ENCODE measurements at places on chromosomes 5 and 9.

DNA sequence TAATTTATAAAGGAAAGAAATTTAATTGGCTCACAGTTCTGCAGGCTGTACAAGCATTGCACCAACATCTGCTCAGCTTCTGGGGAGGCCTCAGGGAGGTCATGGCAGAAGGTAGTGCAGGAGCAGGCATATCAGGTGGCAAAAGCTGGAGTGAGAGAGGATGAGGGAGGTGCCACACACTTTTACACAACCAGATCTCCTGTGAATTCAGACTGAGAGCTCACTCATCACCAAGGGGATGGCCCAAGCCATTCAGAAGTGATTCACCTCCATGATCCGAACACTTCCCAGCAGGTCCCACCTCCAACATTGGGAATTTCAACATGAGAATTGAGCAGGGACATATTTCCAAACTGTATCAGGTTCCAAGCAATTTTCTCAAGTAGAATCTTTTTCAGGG is 84.7 kb upstream of the BRINP1 start:
- no peak for DNase-seq

DNA sequence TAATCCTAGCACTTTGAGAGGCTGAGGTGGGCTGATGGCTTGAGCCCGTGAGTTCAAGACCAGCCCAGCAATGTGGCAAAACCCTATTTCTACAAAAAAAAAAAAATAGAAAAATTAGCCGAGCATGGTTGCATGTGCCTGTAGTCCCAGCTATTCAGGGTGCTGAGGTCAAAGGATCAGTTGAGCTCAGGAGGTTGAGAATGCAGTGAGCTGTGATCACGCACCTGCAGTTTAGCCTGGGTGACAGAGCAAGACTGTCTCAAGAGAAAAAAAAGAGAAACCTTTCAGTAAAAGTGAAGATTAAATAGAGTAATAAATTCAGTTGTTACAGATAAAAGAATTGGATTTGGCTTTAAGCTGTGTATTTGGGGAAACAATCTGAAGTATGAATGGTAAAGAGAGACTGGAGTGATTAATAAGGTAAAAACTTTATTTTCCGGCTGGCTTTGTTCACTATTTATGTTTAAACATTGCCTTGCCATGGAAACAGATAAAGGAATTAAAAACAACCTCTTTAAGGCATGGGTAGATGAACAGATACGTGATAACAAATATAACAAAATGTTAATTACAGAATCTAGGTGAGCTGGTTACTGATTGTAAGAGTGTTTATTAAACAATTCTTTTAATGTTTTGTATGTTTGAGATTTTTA is 56.0 kb upstream of the PCAT7 start:
- DNase-seq, result no peak

DNA sequence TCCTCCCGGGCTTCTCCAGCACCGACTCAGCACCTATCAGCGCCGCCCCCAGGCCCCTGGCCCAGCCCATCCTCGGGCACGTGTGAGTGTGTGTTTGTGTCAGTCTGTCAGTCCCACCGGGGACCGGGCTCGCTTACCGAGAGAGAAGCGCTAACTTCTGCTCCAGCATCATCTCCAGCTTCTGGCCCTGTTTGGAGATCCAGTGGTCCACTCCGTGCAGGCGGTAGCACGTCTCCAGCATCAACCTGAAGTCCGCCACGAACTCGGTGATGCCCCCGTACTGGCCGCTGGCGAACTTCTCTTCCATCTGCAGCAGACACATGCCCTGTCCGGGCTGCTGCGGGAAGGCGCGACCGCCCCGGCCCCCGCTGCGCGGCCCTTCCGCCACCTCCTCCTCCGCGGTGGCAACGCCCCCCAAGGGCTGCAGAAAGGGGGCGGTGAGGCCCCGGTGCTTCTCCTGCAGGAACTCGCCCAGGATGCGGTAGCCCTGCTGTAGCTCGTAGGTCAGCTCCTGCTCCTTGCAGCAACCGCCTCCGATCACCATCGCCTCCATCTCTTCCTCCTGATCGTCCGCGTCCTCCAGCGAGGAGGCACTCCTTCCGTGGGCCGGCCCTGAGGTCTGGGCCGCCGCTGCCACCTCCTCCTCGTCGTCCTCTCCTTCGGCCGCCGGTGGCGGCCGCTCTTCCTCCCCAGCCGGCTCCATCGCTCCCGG is 8.2 kb downstream of the RANBP6 start:
- DNase-seq, result no peak

DNA sequence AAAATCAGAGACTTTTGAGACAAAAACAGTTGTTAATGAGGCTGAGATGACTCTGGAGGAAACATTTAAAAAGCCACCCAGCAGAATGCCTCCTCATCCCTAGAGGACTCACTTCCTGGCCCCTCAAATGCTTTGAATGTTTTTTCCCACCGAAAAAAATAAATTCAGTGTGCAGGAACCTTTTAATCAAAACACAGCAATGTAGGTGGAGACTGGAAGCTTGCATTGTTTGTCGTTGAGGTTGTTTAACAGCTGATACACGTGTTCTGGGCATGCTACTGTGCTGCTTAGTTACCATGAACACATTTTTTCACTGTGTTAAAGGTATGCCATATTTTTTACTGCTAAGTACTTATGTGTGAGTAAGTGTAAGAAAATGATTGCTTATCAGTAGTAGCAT is 65.7 kb upstream of the ADCY2 start:
- no peak for DNase-seq

DNA sequence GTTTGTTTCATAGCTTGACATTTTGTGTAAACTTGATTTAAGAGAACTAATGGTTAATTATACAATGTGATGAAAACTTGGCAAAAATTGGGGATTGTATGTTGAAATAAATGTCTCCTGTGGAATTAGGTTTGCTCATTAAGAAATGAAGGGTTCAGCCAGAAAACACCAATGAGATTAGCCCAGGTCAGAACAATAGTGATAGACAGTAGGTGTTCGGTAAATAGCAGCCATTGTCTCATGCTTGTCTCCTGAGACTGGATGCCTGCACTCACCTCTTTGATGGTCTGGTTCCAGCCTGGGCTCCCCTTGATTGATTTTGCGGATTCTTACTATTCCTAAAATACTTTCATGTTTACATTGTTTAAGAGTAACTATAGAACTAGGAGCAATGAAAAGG is 135.5 kb downstream of the FBN2 start:
- DNase-seq, result no peak

DNA sequence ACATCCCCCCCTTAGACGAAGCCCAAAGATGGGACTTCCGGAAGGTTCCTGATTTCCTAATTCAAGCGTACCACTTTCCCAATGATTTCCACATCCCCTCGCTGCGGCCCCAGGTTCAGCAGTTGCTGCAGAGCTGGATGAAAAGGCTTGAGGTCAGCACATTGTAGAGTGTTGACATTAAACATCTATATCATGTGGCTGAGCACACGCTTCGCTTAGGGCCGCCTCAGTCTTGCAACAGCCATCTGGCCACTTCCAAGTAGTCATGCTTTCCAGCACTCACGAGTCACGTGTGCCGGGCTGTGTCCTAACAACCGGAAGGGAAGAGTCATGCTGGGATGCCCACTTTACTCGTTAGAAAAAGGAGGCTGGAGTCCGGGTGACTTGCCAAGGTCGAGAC is 340.6 kb upstream of the IRX4 start:
- no peak for DNase-seq

DNA sequence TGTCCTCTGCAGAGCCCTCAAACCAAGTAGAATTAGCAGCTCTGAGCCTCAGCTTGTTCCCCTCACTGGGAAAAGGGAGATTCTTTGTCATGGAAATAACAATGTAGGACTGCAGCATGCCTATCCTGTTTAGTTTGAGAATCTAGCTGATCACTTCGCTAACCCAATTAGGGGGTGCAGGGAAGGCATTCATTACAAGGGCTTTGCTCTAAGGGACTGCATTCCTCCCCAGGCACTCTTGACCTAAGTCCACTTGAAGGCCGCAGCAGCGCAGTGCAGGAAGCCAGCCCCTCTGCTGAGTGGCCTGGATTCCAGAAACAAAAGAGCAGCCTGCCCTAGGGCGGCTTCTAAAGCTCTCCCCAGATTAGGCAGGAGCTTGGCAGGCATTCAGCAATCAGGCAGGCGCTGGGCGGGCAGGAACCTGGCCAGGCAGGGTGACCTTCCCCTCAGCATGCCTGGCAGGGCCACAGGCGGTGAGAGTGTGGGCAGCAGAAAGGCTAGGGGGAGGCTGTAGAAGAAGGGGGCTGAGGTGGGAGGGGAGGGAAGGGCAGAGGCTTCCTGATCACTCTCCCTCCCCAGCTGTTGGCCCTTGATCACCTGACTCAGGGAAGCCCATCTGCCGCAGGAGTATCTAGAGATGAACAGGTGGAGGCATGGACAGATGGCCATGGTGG is 24.8 kb downstream of the CCNJL start:
- no peak for DNase-seq

DNA sequence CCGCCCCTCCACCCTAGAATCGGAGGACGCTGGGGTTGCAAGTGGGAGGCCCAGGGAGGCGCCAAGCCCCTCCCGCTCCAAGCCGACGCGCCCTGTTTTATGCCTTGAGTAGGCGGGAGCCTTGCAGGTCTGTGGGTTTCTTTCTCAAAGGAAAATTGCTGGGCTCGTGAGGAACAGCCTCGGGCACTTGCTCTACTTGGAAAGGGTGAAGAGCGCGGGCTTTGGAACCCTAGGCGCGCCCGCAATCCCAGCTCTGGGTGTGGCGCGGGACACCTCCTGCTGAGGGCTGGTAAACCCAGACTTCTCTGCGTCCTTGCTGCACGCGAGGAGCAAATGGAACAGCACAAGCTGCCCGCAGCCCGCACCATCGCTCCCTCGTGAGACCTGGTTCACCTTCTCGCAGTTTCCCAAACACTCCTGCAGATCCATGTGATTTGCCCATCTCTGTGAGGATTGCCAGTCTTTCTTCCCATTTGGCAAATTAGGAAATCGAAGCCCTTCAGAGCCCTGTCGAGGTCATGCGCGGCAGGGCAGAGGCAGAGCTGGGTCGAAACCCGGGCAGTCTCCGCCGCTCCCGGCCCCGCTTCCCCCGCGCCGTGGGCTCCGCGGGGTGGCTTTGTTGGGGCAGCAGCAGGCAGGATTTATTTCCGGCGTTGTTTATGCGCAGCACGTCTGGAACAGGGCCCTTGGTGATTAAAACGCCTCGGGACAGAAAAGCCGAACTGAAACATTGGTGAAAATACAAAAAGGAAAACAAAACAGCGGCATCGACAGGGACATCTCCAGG is 98.4 kb upstream of the CPLX2 start:
- DNase-seq, result no peak

DNA sequence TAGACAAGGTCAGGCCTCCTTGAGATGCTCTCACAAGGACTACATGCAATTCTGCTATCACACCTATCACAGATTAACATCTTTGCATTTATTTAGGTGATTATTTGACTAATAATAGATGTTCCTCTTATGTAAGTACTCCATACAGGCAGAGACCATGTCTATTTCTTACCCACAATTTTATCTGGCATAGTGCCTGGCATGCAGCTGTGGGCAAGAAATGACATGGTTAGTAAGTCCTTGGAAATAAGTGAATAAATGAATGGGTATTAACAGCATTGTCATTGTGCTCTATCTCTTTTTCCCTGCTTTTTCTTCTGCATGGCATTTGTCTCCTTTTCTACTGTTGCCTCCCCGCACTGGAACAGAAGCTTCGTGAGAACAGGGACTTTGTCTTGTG is 49.4 kb downstream of the SLC22A5 start:
- DNase-seq, result no peak

DNA sequence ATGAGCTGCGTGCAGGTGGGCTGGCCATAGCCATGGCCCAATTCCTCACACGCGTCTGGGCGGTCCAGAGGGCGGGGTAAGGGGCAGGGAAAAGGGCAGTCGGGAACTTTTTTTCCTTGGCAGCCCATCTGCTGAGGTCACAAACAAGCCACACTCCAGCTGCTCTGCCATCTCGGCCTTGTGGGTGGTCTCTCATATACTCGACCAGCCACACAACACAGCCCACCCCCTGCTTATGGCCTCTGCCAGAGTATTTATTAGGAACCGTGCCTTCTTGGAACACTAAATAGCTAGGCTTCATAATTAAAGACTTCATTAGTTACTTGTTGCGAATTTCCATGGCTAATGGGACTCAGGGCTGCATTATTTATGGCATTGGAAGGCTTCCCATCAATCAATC is 98.5 kb upstream of the LHFPL2 start:
- no peak for DNase-seq

DNA sequence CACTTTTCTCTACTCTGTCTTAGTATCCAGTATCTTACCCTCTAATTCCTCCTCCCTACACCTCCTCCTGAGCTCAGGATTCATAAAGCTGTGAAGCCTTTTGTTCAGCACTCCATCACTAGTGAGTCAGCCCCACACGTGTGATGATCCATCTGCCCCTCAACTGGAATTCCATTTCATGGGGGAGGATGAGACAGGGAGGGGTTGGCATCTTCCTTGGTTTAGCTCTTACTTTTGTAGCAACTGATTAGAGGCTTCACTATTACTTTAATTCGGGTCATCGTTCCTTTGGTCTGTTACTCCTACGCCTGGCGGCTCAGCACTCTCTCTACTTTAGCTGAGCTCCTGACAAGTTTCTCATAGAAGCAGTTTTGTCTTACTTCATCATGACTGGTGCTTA is 11.8 kb downstream of the BTNL8 start:
- no peak for DNase-seq

- no peak for DNase-seq
Measured at GRCh38 chr9:134964271-134965055, 46.8 kb upstream of the FCN1 start.

DNA sequence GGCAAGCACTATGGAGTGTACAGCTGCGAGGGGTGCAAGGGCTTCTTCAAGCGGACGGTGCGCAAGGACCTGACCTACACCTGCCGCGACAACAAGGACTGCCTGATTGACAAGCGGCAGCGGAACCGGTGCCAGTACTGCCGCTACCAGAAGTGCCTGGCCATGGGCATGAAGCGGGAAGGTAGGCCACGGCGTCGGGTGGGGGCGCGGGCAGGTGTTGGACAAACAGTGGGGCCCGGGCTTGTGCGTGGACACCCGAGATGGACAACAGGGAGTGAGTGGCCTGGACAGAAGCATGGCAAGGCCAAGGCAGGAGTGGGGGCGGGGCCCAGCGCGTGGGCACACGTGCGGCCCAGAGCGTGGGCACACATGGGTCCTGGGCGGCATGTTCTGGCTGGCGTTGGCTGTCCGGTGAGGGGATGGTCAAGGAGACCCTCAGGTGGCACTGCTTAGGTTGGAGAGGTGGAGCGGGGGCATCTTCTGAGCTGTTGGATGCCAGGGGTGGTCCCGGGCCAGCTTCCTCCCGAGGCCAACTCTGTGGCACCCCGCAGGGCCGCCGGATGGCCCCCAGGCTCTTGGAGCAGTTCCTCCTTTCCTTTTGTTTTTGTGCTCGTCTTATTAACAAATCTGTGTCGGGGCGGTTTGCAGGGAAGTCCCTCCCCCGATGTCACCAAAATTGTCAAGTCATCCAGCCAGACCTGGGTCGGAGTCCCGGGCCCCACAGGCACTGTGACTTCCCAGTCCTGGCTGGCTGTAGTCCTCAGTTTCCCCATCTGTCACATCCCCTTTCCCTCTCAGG is 82.9 kb downstream of the RXRA start:
- DNase-seq, result peak; percentile 82

- no peak for DNase-seq
Measured at GRCh38 chr5:9782826-9783560, 152.8 kb upstream of the TAS2R1 start.
